ENCODE measurements at places on chromosomes 2 and 18.

GRCh38 chr2:177295484-177295883 lies 31.0 kb upstream of the NFE2L2 start:
- no peaks in the 10 kb centered on the region for H3K4me1 ChIP-seq
- H3K4me3 ChIP-seq, result no peak overlapping the region
- no peak overlapping the region for H3K27ac ChIP-seq

DNA sequence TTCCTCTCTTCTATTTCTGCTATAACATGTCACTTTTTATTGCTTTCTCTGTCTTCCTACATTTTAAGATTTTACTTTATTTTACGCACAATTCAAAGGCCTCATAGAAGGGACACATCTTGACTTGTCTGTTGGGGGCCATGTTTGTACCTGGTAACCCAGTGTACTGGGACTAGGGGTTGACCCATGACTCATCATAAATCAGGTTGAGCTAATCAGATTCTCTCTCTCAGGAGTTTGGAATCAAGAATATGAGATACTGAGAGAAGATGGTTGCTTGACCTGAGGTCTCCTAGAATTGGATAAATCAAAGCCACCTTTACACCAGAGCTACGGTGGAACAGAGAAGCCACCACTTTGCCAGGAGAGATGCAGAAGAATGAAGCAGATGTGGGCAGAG lies 153.0 kb downstream of the UXS1 start:
- no peak overlapping the region for H3K4me3 ChIP-seq
- H3K4me1 ChIP-seq, result peaks cover 1% of the 10 kb centered on the region
- no peak overlapping the region for H3K27ac ChIP-seq
- DNase-seq, result no peak

- no peak overlapping the region for H3K4me3 ChIP-seq
- H3K27ac ChIP-seq, result no peak overlapping the region
- H3K36me3 ChIP-seq, result no peaks in the 10 kb centered on the region
Measured at GRCh38 chr2:145939949-145940348, 1420.0 kb upstream of the ZEB2 start.

DNA sequence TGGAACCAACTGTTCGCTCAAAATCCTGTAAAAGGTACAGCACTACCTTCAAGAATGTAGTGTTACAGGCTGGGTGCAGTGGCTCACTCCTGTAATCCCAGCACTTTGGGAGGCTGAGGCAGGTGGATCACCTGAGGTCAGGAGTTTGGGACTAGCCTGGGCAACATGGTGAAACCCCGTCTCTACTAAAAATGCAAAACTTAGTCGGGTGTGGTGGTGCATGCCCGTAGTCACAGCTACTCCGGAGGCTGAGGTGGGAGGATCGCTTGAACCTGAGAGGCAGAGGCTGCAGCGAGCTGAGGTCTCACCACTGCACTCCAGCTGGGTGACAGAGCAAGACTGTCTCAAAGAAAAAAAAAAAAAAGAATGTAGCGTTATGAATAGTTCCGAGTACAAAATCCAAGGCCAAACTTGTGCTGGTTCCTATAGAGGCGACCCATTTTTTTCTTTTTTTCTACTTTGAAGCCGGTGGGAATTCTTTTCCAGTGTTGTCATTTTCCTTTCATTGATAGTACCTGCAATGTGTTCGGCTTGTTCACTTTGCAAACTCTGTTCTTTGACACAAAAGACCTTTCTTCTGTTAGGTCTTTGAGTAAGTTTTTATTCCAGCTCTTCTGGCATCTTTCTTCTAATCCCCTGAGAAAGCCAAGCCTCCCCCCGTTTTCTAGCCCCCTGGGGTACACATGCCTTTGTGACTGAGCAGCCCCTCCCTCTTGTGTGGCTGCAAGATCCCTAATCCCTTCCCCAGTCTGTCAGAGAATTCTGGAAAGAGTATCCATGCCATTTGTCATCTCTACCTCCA lies 25.1 kb downstream of the INPP5D start:
- H3K4me3 ChIP-seq, result no peak overlapping the region
- H3K4me1 ChIP-seq, result no peaks in the 10 kb centered on the region
- H3K27ac ChIP-seq, result no peak overlapping the region
- DNase-seq, result no peak

- peaks cover 76% of the 10 kb centered on the region for H3K4me1 ChIP-seq
- no peak overlapping the region for H3K27ac ChIP-seq
- H3K36me3 ChIP-seq, result peaks cover 34% of the 10 kb centered on the region
- no peak for DNase-seq
- no peak overlapping the region for H3K4me3 ChIP-seq
- H3K27me3 ChIP-seq, result no peaks in the 10 kb centered on the region
Measured at GRCh38 chr2:66565291-66565690, 130.4 kb downstream of the MEIS1 start.

Data from progenitor cell of endocrine pancreas (in vitro differentiated cells).